T-helper 17 cell (primary cell): ENCODE measurements at places on chromosomes 6 and 20. TPM values are rescaled to one million over a fixed set of nuclear protein-coding genes. Genes with fewer than 3 reads are reported as not detected.

Gene PRDM1
- total RNA-seq, result 141 TPM

GRCh38 chr6:26222571-26222970 lies 135.3 kb downstream of the HFE start:
- no peak for DNase-seq

- DNase-seq, result no peak
These were observed 1.8 kb downstream of the TUBE1 start for GRCh38 chr6:112085286-112086065.

- DNase-seq, result no peak
These were observed 10.8 kb downstream of the NTSR1 start for GRCh38 chr20:62719250-62719935.

GRCh38 chr6:45611491-45611890 lies 233.8 kb upstream of the SUPT3H start:
- no peak for DNase-seq

Gene BLOC1S5
- total RNA-seq, result 11.7 TPM
